ENCODE measurements at places on chromosomes 7 and 10. TPM values are rescaled to one million over a fixed set of nuclear protein-coding genes. Genes with fewer than 3 reads are reported as not detected.

- DNase-seq = no peak
These were observed 37.2 kb downstream of the ANKIB1 start for GRCh38 chr7:92282930-92283329.

Gene STEAP4
- polyA plus RNA-seq = 0.20 TPM

- no peak for DNase-seq
These were observed 4.3 kb downstream of the ELOVL3 start for GRCh38 chr10:102230264-102230860.

DNA sequence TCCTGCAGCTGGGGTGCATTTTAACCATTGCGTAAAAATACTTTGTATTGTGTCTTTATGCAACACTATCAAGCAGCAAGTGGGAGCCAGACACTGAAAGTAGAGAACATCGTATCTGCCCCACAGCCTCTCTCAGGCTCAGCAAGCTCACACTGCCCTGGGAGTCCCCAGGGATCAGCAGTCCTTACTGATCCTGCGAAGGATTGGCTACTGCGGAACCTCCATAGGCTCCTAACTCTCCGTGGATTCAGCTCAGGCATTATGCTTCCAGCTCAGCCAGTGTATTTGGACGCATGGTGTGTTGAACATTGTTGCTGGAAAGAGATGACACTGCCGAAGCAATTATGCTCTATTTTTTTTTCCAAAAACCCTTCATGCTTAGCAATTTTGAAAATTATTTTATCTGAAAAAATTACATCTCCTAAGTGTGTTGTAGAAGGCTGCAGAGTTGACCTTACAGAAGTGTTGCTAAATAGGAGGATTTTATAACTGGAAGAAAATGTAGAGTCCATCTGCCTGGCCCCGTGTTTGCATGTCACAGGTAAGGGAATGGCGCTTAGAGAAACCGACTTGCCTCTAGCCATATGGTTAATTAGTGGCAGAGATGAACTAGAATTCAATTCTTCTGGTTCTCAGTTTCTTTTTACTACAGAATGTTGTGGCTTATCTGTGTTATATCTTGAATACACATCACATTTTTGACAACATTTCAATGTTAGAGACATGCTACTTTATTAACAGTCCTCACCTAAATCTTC lies 276.4 kb upstream of the COBL start:
- no peak for DNase-seq

Gene FGFR2
- polyA plus RNA-seq = 104 TPM

DNA sequence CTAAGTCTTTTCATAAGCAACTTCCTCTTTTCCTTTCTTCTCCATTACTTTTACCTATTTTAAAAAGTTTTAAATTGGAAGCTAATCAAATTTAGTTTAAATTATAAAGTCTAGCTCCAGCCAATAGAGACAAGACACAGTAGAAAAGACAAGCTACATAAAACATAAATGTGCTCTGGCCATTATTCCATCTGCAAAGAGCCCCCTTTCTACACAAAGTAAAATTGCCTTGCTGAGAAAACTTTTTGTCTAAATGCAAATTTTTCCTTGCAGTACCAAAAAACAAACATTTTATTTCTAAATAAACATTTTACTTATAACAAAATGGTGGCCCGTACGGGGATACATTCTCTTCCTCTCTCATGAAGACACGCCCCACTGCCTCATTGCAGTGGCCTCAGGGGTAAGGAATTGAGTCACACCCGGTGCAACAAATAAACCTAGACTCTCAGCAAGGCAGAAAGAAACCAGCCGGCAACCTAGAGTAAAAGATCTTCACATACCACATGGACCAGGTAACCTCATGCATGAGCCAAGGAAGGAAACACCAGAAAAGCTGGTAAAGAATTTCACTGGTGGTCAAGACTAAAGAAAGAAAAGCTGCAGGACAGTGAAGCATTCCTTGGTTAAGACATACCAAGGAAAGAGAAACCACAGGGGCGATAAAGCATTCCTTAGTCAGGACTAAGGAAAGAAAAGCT lies 71.6 kb upstream of the ZNF746 start:
- no peak for DNase-seq
